ENCODE measurements at places on chromosomes 1 and 21.

DNA sequence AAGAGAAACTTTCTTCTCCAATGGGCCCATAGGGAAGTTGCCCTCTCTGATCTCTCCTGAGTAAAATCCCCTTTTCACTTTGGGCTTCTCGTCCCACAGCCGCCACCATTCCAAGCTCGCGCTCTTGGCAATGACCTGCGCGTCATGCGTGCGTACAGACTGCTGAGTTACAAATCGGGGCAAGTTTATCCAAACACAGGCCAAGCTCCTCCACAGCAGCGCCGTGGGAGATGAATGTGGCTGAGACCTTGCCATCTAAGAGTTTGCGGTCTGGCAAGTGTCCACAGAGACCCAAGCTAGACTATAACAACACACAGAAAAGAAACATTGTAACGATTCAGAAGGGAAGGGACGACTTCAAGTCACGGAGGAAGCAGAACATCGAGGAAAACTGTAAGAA, 116.3 kb upstream of the SOD1 start:
- no peak for DNase-seq

DNA sequence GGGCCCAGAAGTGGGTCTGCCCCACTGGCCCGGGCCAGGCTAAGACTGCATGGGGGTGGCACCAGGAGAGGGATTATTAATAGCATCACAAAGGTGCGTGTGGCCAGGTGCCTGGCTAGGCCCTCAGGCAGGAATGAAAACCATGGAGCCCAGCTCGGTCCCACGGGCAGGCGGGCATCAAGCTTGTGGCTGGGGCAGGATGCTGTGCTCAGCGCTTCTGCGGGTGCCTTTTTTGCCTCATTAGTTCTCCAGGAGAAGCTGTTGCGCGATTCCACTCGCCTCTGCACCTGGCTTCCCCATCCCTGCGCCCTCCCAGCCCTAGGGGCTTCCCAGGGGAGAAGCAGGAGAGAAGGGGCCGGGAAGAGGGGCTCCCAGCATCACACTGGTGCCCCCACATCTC, 39.3 kb downstream of the CITED4 start:
- DNase-seq = no peak

DNA sequence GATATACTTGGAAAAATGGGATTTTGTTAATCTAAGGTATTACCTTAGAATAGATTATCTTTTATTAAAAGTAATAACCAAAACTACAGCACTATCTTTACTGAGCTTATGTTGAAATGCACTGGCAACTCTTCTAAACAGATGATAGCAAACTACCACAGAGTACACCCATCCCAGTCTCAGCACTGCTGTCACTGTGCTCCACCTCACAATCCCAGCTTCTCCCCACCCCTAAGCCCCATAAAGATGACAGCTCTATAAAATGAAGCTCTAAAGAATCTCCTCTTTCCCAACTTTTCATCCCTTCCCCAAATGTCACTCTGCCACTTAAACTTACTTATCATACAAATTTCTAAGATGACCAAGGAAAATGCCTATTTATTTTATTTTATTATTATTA, 6.4 kb downstream of the DSTYK start:
- no peak for DNase-seq

- no peak for DNase-seq
Observed at GRCh38 chr1:233065685-233066084, 115.3 kb downstream of the NTPCR start.

GRCh38 chr1:7770669-7770996, 463 bp upstream of the VAMP3 start:
- DNase-seq = no peak

DNA sequence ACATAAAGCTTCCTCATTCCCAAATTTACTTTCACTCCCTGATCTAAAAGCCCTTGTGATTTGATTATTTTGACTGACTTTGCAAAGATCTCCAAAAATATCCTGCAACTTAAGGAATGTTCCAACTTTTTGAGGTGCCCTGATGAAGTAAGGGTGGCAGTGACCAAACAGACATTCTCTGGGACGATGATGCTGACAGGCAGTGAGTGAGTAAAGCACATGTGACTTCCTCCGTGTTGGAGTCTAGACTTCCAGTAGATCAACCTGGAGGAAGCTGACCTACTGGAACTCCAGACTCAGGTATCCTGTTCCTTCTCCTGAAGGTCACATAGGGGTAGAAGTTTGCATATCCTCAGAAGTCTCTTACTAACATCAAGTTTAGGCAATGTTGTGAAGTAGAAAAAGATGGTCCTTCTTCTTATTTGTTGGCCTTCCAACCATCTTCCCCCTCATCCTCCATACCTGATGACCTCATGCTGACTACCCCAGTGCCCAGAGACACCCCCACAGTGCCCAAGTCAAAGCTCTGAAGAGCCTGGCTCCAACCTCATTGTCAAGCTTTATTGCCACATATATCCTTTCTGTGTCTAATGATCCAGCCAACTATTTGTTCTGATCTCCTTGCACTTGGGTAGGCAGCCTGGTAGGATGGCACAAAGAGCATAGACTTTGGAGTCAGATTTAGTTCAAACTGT, 16.0 kb downstream of the TNFSF4 start:
- DNase-seq = peak; percentile 25

- no peak for DNase-seq
Observed at GRCh38 chr1:14482784-14483450, 115.6 kb upstream of the KAZN start.

DNA sequence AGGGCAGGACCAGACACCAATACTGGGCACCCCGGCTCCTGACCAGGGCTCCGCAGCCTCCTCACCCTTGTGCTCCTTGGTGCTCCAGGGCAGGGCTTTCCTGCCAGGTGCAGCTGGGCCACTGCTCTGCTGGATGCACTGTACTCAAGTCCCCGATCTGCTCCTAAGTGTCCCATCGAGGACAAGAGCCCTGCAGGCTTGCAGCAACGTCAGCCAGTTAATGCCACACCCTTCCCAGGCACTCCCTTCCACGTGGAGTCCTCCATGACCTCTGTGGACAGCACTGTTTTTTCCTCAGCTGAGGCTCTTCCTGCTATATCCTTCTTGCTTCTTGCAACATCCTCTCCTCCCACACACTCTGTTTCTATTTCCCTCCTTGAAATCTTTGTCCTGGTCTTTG, 94.0 kb upstream of the NGF start:
- DNase-seq = peak; percentile 42

DNA sequence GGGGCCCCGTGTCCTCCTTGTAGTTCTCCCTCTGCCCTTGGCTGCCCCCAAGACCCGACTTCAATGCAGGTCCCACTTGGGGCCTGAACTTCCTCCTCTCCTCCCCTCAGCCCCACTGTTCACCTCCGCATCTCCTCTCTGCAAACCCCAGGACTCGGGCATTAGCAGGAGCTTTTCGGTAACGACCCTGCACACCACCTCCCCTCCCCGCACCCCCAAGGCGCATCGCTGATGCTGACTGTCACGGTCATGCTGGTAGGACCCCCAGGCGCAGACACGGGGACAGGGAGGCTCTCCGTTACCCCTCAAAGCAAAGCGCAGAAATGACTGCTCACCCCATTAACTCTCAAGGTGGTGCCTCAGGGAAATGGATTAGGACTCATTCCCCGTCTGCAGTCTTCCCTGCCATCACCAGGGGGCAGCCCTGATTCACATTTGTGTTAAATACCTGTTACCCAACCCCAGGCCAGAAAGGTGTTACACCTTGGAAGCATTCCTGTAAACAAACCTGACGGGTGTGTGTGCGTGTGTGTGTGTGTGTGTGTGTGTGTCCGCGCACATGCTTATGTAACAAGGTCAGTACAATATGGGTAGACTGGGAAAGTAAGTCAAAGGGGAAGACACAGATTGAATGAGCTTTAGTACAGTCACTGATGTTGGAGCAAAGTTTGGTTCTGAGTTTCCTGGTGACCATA, 6.4 kb upstream of the GUCA2B start:
- peak; percentile 13 for DNase-seq

DNA sequence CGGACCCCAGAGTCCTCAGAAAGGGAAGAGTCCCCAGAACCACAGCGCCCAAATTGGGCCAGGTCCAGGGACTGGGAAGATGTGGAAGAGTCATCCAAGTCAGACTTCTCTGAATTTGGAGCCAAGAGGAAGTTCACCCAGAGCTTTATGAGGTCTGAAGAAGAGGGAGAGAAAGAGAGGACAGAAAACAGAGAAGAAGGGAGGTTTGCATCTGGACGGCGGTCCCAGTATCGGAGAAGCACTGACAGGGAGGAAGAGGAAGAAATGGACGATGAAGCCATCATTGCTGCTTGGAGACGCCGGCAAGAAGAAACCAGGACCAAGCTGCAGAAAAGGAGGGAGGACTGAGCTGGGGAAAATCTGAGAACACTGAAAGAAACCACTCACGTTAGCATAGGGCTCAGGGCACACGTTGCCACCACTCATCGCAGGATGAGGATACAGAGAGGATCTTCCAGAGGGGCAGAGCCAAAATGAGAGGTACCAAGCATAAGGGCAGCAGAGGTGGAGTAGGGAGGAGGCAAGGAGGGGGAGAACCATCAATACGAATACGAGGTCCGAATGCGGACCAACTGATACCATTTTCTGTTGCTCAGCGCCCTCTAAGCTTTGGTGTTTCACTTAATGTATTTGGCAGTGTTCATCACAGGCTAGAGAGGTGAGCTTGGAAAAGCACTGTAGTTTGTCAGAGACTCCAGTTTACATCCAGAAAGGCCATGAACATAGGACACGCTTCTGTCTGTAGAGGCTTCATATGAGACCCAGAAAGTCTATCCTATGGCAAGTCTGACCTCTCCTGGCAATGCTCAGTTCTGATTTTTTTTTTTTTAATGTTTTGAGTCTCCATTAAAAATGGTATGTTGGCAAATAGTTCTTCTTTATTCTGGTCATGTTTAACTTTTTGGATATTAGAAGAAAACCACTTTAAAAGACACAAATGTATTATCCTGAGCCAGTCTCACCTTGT, 34.7 kb downstream of the STYXL2 start:
- no peak for DNase-seq

- DNase-seq = no peak
Observed at GRCh38 chr1:175683491-175684298, 59.7 kb downstream of the TNR start.

- DNase-seq = no peak
Observed at GRCh38 chr1:43009274-43009673, 50.6 kb upstream of the SLC2A1 start.

DNA sequence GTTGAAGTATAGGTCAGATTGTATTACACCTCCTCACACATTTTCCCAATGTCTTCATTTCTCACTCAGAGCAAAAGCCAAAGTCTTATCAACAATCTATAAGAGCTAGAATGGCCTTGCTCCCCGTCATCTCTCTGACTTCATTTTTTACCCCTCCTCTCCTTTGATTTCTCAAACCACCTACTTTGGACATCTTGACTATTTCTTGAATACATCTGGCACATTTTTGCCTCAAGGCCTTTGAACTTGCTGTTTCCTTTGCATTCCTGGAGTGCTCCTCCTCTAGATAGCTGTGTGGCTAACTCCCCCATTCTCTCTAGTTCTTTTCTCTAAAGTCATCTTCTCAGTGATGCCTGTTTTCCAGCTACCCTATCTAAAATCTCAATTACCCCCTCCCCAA, 7.2 kb upstream of the XCL2 start:
- peak; percentile 2 for DNase-seq
